ENCODE measurements at places on chromosomes 6 and 20. TPM values are rescaled to one million over a fixed set of nuclear protein-coding genes. Genes with fewer than 3 reads are reported as not detected.
A peak's percentile ranks its signal among the peaks of the same experiment; 100 is the strongest.

PSORS1C1 gene
- total RNA-seq = 3.7 TPM

DNA sequence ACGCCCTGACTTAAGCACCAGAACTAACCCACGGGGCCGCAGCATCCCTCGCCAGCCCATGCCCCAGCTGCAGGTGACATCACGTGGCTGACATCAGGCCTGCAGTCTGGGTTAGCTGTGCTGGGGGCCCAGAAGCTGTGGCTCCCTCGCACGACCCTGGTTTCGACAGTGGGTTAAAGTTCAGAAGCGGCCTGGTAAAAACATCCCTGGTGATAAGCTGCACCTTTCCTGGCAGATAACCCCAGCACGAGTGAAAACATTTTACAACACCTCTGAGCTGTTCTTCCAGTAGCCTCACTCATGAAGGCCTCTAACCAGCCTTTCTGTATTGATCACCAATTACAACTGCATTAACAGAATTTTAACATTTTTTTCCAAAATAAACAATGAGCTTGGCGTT, 136.4 kb upstream of the RREB1 start:
- no peak for DNase-seq

FAM210B gene
- 24.1 TPM for total RNA-seq

GRCh38 chr6:9412951-9413559, 977.7 kb upstream of the SLC35B3 start:
- DNase-seq = no peak

GRCh38 chr6:106334646-106335448, 9.3 kb upstream of the ATG5 start:
- peak; percentile 47 for DNase-seq

GRCh38 chr20:34956041-34956458, 382 bp downstream of the MYH7B start:
- DNase-seq = no peak

CD24 gene
- total RNA-seq = 0.38 TPM

OPRL1 gene
- 2.7 TPM for total RNA-seq

- DNase-seq = peak; percentile 43
Measured at GRCh38 chr20:9241232-9241692, 172.4 kb downstream of the PLCB4 start.

DNA sequence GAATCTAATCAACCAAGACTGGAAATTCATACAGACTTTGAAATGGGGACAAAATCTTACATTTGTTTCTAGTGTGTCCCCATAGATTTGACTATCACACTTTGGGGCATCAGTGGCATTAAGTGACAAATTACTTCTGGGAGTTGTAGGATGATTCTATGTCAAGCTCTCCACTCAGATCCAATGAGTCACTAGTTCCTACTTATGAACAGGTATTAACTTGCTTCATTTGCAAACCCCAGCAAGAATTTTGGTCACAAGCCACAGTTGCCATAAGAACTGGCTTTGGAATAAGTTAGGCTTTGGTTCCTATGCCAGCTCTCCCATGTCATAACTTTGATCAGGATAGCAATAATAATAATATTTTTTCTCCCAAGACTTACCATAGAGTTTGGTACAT, 77.6 kb upstream of the PTPRK start:
- DNase-seq = no peak

SLC22A16 gene
- not detected for total RNA-seq

LY6G6F gene
- total RNA-seq = not detected

- no peak for DNase-seq
Measured at GRCh38 chr6:38646166-38646878, 6.6 kb upstream of the BTBD9 start.

HUS1B gene
- 0.51 TPM for total RNA-seq

GRCh38 chr20:61746781-61747180, 318.9 kb downstream of the TAF4 start:
- DNase-seq = no peak

SLC52A3 gene
- total RNA-seq = not detected

- no peak for DNase-seq
Measured at GRCh38 chr6:18973251-18973650, 586.1 kb downstream of the RNF144B start.

GRCh38 chr6:13405961-13406477, 77.7 kb upstream of the TBC1D7 start:
- no peak for DNase-seq

- DNase-seq = no peak
Measured at GRCh38 chr6:160137130-160137988, 15.7 kb downstream of the SLC22A1 start.

GRCh38 chr20:39019805-39020325, 57.7 kb downstream of the DHX35 start:
- DNase-seq = no peak

- DNase-seq = no peak
Measured at GRCh38 chr6:167795874-167796191, 30.9 kb upstream of the AFDN start.

GRCh38 chr6:157406661-157407060, 25.7 kb downstream of the ZDHHC14 start:
- no peak for DNase-seq

RFX6 gene
- not detected for total RNA-seq

GRCh38 chr6:414447-414846, 22.9 kb downstream of the IRF4 start:
- no peak for DNase-seq

DNA sequence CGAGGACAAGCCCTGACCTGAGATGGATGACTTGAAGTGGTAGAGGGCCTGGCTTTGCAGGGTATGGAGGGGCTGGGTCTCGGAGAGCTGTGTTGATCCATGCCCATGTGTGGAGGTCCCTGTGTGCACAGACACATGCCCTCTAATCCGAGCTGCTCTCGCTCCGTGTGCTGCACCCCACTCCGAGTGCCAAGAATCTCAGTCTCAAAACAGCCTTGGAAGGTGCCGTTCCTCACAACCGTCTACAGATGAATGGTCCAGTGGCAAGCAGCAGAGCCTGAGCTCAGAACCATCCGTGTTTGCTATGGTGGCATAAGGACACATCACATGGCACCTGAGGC, 92.4 kb downstream of the RAMACL start:
- no peak for DNase-seq

DNA sequence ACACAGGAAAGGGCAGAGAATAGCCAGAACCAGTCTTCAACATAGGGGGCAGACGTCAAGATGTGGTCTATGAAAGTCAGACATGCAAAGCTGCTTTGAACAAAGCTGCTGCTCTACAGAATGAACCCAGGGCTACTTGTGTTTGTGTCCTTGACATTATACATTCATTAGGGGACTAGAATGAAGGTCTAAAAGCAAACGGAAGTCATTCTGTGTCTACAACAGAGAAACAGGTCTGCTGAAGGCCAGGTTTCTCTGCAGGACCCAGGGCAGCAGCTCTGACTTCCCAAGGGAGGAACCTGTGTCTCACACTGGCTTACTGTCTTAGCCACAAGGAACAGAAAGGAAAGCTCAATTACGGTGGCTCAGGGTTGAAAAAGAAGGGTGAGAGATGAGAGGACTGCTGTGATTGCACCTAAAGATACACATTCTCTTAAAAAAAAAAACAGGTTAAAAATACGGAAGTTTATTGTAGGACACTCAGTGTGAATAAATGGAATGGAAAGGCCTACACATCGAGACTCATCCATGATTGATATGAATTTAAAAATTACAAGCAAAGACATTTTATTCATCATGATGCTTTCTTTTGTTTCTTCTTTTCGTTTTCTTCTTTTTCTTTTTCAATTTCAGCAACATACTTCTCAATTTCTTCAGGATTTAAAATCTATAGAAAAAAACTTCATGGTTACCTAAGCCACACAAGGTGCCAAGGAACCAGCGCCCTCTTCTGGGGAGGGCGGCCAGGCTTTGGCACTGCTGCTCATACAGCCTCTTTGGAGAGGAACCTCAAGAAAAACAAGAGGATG, 6.7 kb downstream of the PSMA7 start:
- DNase-seq = peak; percentile 76

RAB22A gene
- 11.1 TPM for total RNA-seq
